Hypothalamus (tissue), 51 donors: ENCODE measurements at places on chromosomes 3 and 15.
A peak's percentile ranks its signal among the peaks of the same experiment; 100 is the strongest.

- no peak for DNase-seq
Measured at GRCh38 chr3:71104121-71104541, 479.4 kb downstream of the FOXP1 start.

GRCh38 chr3:170679190-170679589 lies 93.3 kb upstream of the SLC7A14 start:
- no peak for DNase-seq

GRCh38 chr3:111238885-111239284 lies 167.3 kb downstream of the NECTIN3 start:
- no peak for DNase-seq

DNA sequence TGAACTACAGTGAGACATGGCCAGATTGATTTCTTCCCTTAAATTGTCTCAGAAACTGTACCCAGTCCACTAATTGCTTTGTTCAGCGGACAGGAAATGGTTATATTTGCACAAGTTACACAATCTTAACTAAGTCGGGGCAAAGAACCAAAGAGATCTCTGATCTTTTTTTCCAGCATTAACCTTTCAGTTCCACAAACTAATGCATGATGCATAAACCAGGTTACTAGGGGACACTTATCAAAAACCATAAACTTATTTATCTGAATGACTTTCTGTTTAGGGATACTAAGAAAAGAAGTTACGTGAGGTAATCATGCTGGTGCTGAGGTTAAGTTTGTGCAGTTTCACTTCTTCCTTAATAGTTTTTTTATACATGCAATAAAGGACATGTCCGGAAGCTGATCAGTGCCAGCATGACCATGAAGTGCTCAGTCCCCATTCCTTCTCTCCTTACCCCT lies 22.4 kb downstream of the FNDC3B start:
- DNase-seq = no peak

GRCh38 chr15:80974914-80975313 lies 14.7 kb downstream of the MESD start:
- DNase-seq = no peak

GRCh38 chr15:60589253-60589652 lies 110.3 kb upstream of the ICE2 start:
- DNase-seq = no peak

DNA sequence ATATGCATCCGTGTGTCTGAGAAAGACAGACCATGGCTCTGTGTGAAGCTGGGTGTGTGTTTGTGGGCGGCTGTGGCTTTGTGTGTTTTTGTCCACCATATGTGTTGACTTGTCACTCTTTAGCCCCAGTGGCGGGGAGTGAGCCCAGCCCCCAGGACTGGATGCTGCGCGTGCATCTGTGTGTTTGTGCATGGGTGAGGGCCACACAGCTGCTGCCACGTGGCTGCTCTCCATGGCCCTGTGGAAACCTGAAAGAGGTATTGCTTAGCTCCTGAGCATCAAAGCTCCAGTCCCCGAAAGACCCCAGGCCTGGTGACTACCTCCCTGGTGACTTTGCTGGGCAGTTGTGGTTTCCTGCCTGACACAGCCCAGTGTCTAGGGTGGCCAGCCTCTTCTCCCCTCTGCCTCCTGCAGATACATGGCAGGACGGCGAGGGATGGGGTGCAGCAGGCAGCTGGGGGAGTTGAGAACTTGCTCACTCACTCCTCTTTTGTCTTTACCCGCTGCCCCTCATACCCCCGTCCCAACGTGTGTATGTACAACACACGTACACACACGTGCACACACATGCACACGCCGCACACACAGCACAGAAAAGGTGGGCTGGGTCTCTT lies 6.5 kb downstream of the EPHB3 start:
- no peak for DNase-seq

DNA sequence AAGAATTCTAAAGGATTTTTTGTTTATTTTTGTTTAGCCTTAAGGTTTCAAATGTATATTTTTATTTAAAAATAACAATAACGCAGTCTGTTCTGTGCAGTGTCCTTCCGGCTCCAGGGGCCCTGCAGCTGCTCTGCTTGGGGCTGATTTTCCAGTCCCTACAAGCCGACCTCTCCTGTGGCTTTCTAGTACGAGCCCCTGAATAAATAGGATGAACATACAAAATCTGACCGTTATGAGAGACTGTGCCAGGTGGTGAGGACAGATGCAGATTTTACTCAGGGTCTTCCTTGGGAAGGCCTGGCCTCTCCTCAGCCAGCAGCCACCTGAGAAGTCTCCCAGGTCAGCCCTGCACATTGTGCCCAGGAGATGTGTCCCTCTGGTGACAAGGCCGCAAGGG lies 59.2 kb upstream of the ADAMTS17 start:
- no peak for DNase-seq

GRCh38 chr3:37510755-37511154 lies 336.4 kb upstream of the LRRFIP2 start:
- no peak for DNase-seq

GRCh38 chr3:157865352-157866000 lies 240.7 kb downstream of the SHOX2 start:
- DNase-seq = no peak

GRCh38 chr3:2659896-2660295 lies 450.3 kb downstream of the IL5RA start:
- DNase-seq = no peak

GRCh38 chr15:51281368-51281967 lies 56.9 kb downstream of the CYP19A1 start:
- peak; percentile 48 for DNase-seq

GRCh38 chr3:68057637-68058320 lies 403.4 kb upstream of the SUCLG2 start:
- no peak for DNase-seq

DNA sequence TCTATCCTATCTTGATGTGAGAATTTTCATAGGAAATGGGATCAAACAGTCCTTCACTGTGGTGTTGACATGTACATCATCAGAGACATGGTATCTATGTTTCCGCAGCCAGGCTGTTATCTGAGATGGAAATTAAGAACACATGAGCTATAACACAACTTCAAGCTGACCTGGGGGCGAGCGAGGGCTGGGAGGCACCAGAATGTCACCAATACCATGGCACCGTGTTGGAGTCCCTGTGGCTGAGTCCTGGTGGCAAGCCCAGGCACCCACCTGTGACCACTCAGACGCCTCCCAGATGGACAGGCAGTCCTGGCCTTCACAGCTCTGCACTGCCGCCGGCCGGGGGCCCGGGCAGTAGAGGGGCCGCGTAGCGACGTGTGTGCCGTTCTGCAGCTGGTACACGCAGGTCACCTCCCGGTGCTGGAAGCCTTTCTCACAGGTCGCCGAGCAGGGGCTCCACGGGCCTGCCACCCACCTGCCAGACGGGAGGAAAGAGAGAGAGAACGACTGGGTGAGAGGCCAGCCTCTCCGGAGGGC lies 263.9 kb upstream of the LYSMD4 start:
- DNase-seq = no peak

GRCh38 chr3:18649666-18650363 lies 224.7 kb upstream of the SATB1 start:
- DNase-seq = no peak

DNA sequence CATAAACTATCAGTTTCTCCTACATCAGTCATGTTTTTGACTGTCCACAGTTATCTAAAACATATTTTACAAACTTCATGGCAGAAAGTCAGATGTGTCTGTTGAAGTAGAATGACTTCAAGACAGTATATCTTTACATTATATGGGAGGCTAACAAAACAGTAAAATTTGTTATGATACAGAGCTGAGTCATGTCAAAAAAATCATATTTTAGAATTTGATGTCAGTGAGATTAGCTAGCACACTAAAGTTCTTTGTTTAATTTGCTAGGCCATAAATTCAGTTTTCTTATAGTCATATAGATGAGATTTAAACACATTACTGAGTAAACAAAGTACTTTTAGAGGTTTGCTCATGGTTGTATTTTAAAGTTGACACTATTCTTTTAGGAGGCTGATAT lies 80.3 kb upstream of the IGSF10 start:
- no peak for DNase-seq

- DNase-seq = no peak
Measured at GRCh38 chr3:108407886-108408285, 102.5 kb downstream of the MYH15 start.

- no peak for DNase-seq
Measured at GRCh38 chr3:20669184-20669583, 483.2 kb upstream of the SGO1 start.
